Stimulated activated CD4-positive, alpha-beta T cell treated with anti-CD3 and anti-CD28 coated beads, TNF-alpha, amount 100 ng/mL, for 48 hours (primary cell): ENCODE measurements at places on chromosomes 6 and 20.
A peak's percentile ranks its signal among the peaks of the same experiment; 100 is the strongest.

DNA sequence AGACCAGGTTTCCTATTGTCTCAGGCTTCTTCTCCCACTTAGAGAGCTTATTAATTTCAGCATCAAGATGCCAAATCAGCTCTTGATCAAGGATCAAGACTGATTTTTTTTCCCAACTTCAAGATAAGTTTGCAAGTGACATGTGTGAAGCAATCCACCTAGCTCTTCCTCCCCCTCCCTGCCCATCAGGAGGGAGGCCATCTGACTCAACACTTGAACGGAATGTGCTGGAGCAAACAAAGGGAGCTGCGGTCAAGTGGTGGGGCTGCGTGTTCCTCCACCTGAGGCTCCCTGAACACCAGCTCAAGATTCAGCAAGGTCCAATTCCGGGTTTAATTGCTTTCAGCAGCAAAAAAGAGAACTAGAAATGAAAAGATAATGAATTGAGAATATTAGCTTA is 38.7 kb downstream of the TTI1 start:
- DNase-seq: no peak

DNA sequence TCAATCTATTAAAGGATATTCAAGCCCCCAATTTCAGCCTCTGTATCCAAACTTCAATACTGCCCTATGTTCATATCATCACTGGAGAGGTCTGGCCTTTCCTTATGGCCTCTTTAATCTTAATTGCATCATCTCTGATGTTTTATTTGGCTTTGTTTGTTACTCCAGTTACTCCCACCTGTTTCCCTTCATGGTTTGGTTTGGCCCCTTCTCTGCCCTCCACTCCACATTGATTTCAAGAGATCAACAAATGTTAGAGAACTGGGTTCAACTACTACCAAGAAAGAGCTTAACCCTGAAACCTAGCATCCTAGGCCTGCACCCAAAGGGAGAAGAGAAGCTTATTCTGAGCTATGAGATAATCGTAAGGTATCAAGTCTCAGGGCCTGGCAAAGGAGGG is 221.6 kb downstream of the LAMA2 start:
- DNase-seq: no peak

GRCh38 chr6:26309731-26310142 is 55.3 kb upstream of the BTN3A2 start:
- no peak for DNase-seq

GRCh38 chr20:16412906-16413305 is 160.3 kb downstream of the KIF16B start:
- DNase-seq: no peak

GRCh38 chr20:8005575-8006366 is 13.8 kb downstream of the TMX4 start:
- DNase-seq: no peak

DNA sequence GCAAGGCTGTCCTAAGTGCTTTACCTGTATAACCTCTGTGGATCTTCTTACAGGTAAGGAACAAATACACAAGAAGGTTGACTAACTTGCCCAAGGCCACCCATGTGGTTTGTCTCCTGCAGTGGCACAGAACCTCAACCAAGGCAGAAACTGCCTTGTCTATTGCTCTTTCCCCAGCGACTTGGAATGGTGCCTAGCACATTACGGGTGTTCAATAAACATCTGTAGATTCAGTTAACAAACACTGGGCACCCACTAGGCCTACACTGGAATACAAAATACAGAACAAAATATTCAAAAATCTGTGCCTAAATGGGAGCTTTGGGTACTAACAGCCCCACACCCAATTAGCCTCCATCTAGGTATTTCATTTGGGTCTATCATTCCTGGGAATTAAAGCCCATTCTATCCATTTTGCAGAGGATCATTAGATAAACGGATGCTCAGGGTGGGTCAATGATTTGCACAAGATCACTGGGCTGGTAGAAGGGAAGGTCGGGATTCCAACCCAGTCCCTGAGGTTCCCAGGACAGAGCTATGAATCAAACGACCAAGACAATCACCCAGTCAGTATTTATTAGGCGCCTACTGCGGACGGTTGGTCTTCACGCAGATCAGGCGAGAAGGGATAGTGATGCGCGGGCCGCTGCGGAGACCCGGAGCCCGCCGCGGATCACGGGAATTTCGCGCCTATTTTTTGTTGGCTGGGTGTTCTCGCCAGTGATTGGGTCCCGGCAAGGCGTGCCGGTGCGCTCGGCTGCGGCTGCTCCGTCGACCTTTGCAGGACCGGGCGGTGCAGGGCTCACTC is at the start of gene STK35:
TSS of gene STK35 (plus strand) at position 771 of the 808 bp plus-strand sequence. CDS start 55 bp downstream, outside the sequence.
- DNase-seq: peak; percentile 49

DNA sequence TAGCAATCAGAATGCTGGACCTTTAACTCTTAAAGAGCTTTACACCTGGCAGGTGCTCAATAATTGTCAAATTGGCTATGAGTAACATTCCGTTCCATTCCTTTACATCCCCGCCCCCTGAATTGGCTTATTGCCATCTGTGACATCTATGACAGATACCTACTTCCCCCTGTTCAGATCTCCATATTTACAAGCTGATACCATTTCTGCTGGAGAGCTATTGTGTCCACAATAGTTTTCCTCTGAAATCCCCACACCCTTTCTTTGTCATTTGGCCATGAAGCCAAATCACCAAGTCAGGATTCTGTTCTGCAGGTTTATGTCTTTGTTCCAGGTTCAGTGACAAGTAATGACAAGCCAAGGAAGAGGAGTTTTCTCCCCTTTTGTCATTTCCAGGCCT is 3.2 kb downstream of the CDH26 start:
- DNase-seq: no peak

- peak; percentile 45 for DNase-seq
Observed at GRCh38 chr6:29845405-29846006, 17.9 kb downstream of the HLA-G start.

DNA sequence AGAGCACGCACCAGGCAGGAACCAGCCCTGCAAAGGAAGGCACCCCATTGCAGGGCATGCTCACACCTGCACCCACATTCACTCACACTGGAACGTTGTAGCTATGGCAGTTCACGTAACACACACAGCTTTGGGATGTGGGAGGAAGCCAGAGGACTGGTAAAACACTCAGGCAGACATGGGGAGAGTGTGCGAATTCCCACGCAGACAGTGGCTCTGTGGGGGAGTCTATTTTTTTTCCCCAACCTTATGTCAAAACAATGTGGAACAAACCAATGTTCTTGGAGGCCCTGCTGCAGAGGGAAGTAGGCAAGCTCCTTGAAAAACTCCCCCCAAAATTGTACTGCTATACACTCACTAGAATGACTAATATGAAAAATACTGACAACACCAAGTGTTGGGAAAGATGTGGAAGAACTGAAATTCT is 91.0 kb downstream of the PPP1R14C start:
- DNase-seq: no peak

- DNase-seq: no peak
Observed at GRCh38 chr20:20480689-20481088, 112.8 kb downstream of the INSM1 start.

DNA sequence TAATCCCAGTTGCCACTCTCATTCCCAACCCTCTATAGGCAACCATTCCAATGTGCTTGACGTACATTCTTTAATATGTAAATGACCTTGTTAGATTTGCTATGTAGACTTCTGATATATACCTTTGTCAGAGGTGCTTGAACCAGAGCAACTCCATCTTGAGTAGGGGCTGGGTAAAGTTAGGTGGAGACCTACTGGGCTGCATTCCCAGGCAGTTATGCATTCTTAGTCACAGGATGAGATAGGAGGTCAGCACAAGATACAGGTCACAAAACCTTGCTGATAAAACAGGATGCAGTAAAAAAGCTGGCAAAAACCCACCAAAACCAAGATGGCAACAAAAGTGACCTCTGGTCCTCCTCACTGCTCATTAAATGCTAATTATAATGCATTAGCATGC is 8.3 kb upstream of the HM13 start:
- DNase-seq: no peak

DNA sequence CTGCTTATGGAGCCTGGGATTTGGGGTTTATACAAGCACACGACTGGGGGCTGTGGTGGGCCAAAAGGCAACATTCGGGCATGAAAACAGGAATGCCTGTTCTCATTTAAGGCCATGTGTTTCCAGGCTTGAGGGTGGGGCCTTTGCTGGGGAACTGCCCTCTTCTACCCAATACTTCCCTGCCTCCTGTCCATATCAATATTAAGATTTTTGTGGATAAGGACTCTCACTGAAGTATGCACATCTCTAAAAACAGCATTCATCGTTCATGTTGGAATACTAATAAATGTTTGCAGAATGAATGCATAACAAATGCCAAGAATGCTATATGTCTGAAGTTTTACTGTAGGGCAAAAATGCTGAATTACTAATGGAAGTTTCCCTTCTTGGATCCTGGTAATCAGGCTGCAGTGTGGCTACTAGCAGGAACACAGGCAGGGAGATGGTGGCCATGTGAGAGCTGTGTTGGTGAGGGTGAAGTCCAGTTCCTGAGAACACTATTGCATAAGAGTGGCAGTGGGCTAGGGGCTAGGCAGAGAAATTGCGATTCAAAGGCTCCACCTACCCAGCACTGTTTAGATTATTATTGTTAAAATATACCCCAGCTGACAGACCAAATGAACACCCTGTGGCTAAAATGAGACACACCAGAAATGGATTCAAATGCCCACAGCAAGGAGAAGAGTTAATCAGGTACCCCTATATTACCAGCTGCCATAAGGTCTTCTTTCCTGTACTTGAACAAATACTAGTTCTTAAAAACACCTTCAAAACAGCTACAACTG is 644.3 kb downstream of the EPM2A start:
- no peak for DNase-seq

DNA sequence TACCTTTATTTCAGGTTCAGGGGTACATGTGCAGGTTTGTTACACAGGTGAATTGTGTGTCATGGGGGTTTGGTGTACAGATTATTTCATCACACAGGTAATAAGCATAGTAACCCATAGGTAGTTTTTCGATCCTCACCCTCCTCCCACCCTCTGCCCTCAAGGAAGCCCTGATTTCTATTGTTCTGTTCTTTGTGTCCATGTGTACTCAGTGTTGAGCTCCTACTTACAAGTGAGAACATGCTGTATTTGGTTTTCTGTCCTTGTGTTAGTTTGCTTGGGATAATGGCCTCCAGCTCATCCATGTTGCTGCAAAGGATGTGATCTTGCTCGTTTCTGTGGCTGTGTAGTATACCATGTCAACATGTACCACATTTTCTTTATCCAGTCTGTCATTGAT is 66.0 kb downstream of the STK4 start:
- no peak for DNase-seq

DNA sequence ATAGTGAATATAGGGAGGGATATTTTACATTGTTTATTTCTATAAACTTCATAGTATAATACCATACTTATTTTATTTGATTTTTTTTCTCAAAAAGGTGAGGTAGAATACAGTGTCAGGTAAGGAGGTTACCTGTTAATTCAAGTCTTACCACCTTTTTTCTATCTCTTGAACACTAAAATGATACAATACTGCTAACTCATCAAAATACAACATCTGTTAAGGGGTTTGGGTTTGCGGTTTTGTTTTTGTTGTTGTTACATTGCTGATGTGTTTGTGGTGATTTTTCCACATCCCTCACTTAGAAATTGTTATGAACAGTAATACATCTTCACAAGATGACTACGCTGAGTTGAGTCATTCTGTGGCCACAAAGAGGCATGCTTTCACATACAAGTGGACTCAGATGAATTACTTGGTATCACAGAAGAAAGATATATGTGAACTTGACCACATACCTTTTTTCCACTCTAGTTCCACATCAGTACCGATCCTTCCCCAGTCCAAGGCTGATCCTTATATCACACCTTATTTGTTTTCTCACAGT is 139.4 kb upstream of the ID4 start:
- no peak for DNase-seq

DNA sequence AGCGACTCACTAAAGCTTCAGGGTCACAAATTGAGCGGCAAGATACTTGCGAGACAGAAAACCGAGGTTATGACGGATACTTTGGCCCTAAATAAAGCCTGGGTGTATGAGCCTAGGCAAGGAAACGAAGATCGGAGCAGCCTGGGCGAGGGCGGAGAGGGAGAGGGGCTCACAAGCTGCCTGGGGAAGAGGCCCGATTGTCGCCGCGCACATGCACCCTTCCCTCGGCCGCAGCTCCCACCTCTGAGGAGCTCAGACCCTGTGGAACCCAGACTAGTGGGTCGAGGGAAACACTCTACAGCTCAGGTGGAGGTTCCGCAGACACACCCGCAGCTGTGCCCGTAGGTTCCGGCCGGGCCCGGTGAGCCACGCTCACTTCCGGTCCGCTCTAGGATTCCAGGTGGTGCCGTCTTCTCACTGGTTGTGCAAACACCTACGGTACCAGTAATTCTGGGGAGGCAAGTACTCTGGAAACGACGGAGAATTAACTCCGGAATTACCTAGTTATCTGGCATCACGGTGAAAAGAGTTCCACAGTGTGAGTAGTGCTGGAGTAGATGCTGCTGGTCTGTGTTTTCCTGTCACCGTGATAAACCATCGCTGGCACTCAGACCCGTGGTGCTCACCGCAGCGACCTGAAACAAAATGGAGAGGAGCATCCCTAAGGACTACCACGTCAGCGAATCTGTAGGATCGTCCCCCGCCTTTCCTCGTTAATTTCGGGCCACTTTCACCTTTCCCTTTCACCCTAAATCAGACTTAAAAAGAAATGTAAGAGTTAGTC is 61.5 kb downstream of the GPX5 start:
- DNase-seq: peak; percentile 65

- DNase-seq: no peak
Observed at GRCh38 chr6:116529466-116530290, 15.8 kb downstream of the TRAPPC3L start.

DNA sequence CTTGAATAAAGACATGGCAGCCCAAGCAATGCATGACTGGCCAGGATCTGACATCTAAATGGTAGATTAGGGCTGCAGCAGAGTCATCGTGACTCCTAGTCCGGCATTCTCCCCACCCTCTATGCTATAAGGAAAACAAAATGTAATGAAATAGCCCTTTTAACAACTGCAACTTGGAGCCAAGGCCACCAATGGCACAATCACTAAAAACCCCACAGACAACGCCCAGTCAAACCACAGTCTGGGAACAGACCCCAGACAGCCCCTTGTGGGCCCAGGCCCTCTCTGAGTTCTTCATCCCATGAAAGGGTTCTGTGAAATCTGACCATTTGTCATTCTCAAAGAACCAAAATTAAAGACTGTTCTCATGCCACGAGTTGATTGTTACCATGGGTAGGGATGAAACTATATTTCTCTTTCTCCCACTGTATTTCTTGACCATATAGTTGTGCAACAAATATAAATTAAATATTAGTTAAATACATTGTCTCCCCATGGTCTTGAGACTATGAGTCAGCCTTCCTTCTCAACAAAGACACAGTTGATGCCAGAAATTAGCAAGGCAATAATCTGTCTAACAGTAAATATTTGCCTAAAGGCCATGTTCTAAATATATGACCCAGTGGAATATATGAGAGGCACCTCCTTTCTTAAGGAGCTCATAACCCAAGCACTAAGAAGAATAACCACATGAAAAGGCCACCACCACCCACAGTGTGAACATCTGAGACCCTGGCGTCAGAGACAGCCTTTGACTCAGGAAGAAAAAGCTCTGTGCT is 85.6 kb upstream of the SSTR4 start:
- no peak for DNase-seq

DNA sequence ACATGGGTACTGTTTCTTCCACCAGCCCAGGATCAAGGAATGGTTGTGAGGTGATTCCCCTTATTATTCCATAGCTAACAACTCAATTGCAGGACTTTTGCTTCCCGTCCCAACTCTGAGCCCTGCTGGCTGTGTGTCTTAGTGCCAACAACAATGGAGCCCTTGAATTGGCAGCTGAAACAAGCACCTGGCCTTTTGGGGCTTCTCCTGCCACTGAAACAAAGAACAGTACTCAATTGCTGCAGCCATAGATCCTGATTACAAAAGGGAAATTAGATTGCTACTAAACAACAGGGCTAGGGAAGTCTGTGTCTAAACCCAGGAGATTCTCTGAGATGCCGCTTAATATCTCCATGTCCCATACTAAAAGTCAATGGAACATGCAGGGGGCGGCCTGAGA is 61.3 kb upstream of the CARMIL1 start:
- DNase-seq: no peak
